Brain pericyte (primary cell): ENCODE measurements at places on chromosomes 5 and 9.
A peak's percentile ranks its signal among the peaks of the same experiment; 100 is the strongest.

DNA sequence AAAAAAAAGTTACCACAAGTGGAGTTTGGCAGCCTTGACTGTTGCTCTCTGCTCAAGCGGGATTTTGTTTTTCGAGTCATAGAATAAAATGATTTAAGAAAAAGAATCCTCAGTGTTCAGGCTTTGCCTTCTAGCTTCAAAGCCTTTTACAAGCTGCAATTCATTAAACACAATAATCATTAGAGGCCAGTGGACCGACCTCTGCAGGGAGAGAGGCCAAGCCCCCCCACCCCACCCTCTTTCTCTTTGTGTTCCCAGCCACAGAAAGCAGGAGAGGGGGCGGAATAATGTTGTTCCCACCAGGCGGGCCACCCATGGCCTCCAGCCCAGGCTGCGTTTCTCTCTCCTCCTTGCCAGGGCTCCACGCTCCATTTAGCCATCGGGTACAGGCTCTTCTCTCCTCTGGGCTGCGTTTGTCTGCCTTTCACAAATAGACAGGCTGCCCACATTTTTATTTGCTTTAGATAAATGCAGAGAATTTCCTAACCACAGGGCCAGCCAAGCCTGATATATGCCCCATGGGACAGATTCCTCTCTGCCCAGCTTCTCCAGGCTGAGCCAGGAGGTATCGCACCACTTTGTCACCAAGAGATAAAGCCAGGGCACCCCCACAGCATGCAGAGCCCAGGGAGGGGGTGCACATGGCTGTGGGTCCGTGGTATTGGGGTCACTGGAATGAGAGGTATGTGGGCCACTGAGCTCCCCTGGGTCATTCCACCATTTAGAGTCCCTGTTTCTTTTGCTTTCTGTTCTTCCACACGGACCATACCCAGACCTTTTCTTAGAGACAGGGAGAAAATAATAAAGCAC, 318.8 kb downstream of the PIK3R1 start:
- no peak for DNase-seq

DNA sequence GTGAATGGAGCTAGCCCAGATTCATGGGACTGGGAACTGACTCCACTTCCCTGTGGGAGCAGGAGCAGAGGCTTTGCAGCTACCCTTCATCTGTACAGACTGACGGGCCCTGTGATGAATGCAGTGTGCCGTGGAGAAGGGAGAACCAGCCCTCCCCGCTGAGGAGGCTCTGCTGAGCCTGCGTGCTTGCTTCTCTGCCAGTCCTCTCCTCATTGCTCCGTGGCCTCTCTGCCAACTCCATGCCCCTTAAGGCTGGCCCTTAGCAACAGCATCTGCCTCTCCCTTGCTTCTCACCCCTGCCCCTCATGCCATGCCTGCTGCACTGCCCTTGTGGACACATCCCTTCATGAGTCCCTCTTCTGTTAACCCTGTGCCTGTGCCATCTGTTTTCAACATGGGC, 53.6 kb downstream of the GADD45G start:
- no peak for DNase-seq

GRCh38 chr5:149756354-149756753, 26.2 kb downstream of the PPARGC1B start:
- DNase-seq: no peak

GRCh38 chr9:69049094-69049493, 13.5 kb downstream of the FXN start:
- no peak for DNase-seq

DNA sequence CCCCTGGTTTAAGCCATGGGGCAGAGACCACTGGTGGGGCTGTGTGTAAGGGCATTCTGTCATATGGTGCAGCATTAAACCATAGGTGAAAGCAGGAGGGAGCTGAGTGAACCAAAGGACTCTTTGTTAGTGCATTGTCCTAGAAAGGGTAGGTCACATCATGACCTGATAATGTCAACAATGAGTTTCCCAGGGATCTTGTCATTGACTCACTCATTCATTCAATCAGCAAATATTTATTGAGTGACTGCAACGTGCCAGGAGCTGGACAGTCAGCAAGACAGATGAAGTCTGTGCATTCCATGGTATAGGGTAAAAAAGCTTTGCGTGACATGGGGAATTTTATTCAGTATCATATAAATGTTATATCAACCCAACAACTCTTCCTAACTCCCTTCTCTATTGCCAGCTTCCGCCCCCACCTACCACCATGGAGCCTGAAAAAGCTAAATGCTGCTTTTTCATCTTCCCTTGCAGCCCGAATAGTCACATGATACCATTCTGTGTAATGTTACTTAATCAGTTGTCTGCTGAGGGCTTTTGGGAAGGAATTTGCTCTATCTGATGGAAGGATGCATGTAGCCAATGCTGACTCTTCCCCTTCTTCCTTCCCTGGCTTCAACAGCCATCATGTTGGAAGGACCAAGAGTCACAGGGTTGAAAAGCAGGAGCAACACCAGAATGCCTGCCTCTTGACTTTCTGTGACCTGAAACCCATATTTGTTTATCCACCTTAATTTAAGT, 11.5 kb upstream of the OTULINL start:
- DNase-seq: no peak

GRCh38 chr5:151578326-151579025, 12.7 kb downstream of the FAT2 start:
- DNase-seq: no peak

- DNase-seq: no peak
These were observed 288.3 kb upstream of the NR4A3 start for GRCh38 chr9:99533421-99533820.

DNA sequence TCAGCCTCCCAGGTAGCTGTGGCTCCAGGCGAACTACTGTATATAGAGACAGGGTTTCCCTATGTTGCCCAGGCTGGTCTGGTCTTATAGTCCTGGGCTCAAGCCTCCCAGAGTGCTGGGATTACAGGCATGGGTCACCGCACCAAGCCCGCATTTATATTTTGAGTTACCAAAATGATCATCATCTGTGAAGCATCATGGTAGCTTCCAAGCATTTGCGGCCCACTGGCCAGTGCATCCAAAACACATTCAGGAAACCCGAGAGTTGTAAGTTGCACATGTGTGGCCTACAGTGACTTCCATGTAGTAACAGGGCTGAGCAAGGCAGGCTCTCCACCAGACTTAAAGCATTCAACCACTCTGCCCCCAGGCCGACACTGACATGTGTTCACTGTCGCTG, 2.3 kb downstream of the BRD3OS start:
- DNase-seq: no peak

DNA sequence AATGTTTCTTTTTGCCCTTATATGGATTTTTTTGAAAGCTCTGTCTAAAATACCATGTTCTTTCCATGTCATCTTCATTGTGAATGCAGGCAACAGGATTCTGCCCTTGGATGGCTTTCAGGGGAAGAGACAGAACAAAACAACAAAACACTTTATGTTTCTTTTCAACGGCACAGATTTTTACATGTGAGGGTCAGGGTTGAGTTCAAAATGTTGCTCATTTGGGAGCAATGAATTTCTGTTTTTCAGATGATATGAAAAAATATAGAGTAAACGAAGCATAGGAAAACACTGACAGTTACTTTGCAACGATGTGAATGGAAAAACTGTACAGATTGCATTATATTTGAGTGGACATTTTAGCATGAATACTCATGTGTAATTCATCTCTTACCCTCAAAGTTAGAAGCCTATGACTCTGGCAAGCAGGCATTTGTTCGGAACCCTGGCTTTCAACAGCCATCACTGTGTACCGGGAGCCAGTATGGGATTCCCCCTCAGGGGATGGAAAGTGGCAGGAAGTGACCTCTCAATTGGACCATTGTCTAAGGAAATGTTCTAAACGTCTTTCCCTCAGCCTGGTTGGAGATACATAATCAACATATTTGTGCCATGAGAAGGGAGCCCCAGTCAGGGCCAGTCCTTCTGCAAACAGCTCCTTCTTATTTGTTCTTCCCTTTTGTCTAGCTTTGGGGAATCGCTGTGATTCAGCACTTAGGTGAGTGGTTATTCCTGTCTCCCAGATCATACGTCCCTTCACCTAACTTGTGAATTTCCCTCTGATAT, 153.9 kb upstream of the MEF2C start:
- no peak for DNase-seq

DNA sequence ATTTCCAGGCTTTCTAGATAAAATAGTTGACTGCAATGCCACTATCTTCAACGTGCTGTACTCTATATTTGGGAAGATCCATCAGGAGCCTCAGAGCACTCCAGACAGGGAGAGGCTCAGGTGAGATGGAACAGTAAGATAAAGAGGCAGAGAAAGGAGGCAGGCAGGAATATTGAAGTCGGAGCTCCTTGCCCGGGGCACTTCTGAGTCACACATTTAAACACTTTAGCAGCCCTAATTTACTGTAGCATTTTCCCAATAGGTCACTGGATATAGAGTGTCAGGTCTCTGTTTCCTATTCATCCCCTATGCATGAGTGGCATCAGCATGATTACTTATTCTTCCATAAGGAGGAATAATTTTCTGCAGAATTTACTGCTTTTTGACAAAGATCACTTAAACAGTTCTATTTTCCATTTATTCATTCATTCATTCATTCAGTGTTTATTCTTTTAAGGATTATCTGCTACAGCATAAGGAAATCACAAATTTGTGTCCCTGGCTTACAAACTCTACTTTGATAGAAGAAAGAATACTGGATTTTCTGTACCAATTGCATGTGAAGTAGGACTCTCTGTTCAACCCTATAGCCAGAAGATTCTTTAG, 170.7 kb downstream of the MAPKAP1 start:
- no peak for DNase-seq

DNA sequence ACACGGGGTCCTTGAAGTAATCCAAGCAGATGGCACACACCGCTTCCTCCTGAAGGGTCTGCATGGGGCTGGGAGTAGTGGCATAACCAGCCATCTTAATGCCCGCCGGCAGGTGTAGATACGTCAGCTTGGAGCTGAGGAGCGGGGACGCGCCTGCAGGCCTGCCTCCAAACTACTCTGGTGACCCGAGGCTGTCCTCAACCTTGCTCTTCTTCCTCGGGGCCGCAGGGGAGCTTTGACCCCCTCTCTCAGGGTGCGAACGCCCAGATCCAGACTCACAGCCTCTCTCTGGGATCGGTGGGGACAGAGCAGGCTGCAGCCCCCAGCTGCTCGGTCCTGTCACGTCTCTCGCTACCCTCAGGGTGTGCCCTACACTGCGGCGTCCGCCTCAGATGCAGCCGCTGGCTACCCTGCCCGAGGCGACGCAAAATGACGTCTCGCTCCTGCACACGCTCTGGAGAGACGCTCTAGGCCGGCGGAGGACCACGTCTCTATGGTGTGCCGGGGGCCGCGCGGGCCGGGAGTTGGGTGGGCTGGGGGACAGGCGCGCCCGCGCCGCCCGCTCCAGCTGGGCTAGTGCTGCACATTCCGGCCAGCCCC, at the start of gene TRIM52:
TRIM52 (minus strand) TSS at position 424 of the 600 bp plus-strand sequence; CDS start at position 94, 330 bp downstream.
- DNase-seq: peak; percentile 56

DNA sequence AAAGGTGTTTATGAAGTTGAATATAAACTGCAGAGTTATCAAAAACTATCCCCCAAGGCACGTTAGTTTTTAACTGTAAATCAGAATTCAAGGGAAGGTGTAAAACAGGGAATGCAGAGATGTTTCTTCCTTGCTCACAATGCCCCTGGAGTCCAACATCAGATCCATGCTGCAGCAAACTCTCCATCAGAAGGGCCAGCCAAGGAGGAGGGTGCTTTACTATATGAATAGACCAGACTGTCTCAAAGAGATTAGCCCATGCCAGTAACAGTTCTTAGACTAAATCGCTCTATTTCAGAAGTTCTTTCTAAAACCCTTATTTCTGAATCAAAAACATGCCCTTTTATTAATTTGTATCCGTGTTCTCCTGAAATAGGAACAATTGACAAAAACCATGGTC, 362.8 kb upstream of the RPS23 start:
- DNase-seq: no peak

GRCh38 chr5:163362840-163363371, 74.5 kb upstream of the CCNG1 start:
- DNase-seq: no peak

- DNase-seq: no peak
These were observed 3.5 kb upstream of the AIF1L start for GRCh38 chr9:131092548-131093440.

- peak; percentile 55 for DNase-seq
These were observed 72.9 kb downstream of the RFK start for GRCh38 chr9:76321195-76321828.
